ENCODE measurements at places on chromosomes 3 and 15.

- peak; percentile 79 for DNase-seq
Measured at GRCh38 chr15:63501256-63502089, 2.9 kb upstream of the USP3 start.

- peak; percentile 26 for DNase-seq
Measured at GRCh38 chr15:25568751-25569150, 129.9 kb upstream of the UBE3A start.

- DNase-seq, result no peak
Measured at GRCh38 chr3:136919799-136920580, 37.8 kb upstream of the IL20RB start.

GRCh38 chr3:125236331-125236903 lies 23.9 kb upstream of the SLC12A8 start:
- DNase-seq, result no peak

DNA sequence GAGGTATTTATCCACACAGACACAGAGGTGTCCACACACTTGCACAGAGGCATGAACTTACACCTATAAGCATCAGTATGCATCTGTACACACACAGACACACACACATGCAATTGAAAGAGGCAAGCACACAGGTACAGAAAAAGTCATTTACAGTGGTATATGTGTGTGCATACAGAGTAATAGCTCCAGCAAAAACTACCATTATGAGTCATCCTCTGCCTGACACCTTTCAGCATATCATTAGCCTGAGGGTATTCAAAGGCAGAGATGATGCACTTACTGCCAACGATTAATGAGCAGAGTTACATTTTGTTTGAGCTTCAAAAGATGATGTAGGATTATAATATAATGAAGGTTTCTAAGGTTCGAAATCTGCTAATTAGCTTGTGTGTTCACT lies 100.3 kb upstream of the TPRG1 start:
- no peak for DNase-seq

DNA sequence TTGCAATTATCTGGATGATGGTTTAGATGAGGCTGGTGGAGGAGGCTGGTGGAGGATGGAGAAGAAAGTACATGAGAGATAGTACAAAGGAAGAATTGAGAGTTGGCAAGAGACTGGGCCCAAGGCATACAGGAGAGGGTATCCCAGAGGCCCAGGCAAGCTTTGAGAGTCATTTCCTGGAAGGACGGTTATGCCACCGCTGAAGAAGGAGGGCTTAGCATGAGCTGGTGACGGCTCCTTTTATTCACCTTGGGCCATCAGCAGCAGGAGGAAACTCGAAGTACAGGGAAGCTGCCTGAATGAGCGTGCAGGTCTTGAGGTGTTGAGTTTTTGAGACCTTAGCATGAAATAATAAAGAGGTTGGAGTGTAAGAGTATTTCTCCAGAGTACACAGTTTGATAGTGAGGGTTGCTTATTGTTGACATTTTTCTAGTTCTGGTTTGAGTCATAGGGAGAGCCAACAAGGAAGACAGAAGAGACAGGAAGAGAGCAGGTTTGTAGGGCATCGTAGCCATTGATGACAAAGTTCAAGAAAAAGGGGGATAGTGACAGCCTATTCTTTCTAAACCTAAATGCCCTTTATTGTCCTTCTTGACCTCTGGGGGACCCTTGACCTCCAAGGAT lies 13.8 kb downstream of the THSD4 start:
- DNase-seq, result no peak

GRCh38 chr3:29854821-29855220 lies 574.0 kb downstream of the RBMS3 start:
- DNase-seq, result no peak

DNA sequence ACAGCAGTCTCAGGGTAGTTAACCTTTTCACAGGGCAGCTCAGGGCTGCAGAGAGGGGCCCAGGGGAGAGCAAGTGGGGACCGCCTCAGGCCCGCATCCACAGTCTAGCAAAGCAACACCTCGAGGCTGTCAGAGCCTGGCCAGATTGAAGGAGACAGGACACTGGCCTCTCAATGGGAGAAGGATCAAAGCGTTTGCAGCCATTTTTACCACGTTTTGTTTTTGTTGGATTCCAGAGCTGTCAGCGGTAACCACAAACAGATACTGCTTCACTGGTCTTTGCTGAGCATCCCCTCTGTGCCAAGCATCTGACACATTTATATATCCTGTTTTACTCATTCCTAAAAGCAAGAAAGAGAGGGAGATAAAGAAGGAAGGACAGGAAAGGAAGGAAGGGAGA lies 153.8 kb downstream of the SHQ1 start:
- no peak for DNase-seq

DNA sequence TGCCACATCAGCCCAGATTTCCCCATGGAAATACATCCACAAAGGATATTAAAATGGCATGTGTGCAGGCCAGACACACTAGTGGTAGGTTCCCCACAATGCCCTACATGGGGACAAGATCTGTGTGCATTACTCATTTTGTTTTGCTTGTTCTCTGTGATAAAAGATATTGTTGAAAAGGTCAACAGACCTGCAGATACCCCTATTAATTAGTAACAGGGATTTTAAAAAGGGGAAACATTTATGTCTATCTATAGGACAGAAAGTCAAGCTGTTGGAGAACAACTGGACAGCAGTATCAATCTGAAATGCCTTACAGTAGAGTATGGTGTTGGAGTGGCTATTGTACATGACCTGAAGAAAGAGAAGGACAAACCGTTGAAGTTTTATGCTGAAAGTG lies 596.0 kb upstream of the GRM7 start:
- DNase-seq, result no peak

- DNase-seq, result no peak
Measured at GRCh38 chr3:41867533-41867932, 94.4 kb downstream of the ULK4 start.

DNA sequence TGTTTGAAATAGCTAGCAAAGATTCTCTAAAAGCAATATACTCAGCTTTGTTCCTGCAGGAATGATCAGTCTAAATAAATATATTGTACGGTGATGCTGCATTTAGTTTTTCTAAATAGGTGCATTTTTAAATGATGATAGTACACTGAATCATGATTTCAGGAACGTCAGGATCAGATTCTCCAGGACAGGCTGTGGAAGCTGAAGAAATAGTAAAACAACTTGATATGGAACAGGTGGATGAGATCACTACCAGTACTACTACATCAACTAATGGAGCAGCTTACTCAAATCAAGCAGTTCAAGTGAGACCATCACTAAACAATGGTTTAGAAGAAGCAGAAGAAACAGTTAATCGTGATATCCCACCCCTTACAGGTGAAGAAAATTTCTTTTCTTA lies 46.3 kb upstream of the EIF3J start:
- DNase-seq, result no peak

GRCh38 chr15:93587059-93587521 lies 498.1 kb upstream of the RGMA start:
- no peak for DNase-seq

DNA sequence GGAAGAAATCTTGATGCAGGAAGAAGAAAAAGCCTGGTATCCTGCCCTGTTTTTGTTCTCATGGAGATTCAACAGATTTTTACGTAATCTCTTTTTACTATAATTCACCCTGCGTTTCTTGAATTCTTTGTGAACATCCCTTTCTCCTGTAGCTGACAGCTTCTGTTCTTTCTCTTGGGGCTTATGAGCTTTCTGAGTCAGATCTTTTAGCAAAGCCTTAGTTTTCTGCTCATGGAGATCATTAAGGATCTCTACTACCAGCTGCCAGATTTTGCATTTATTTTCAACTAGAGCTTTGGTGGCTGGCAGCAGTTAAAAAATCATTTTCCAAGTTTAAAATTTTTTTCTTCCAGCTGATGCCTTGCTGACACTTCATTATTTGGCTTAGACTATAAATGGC lies 51.6 kb downstream of the MOBP start:
- DNase-seq, result no peak

DNA sequence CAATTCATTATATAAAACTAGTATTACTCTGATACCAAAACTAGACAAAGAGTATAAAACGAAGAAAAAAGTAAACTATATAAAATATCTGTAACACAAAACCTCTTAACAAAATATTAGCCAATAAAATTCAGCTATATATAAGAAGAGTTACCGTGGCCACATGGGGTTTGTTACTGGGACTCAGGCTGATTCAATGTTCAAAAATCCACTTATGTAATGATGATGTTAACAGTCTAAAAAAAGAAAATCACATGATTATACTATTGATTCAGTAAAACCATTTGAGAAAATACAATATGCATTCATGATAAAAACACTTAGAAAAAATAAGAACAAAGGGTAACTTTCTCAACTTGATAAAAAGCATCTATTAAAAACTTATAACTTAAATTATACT lies 18.3 kb downstream of the P2RY1 start:
- DNase-seq, result no peak

- DNase-seq, result no peak
Measured at GRCh38 chr15:74837482-74838136, 5.3 kb downstream of the ULK3 start.

DNA sequence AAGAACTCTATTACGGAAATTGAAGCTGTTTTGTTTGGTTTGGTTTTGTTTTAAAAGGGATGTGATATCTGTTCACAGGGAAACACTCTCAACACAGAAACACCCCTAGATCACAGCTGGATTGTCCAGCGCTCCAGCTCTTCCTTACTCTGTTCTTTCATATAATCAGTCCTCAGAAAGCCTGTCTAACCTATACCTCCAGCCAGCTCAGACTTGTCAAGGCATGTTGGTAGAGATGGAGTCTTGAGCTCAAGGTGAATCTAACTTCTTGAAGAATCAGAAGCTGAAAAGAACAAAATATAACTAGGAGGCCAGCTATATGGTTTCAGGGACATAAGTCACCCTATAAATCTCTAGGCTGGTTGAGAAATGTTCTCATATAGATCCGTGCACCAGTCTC lies 110.2 kb upstream of the EPHA3 start:
- no peak for DNase-seq

- DNase-seq, result no peak
Measured at GRCh38 chr3:169984292-169984691, 17.7 kb downstream of the SEC62 start.

GRCh38 chr3:55427739-55428138 lies 59.4 kb downstream of the WNT5A start:
- no peak for DNase-seq
